ENCODE measurements at places on chromosomes 2 and 18. TPM values are rescaled to one million over a fixed set of nuclear protein-coding genes. Genes with fewer than 3 reads are reported as not detected.
A peak's percentile ranks its signal among the peaks of the same experiment; 100 is the strongest.

GRCh38 chr2:147017951-147018645, 826.7 kb upstream of the ACVR2A start:
- no peak overlapping the region for H3K4me3 ChIP-seq
- H3K4me1 ChIP-seq, result peaks cover 12% of the 10 kb centered on the region
- H3K36me3 ChIP-seq, result no peaks in the 10 kb centered on the region
- no peak for DNase-seq

- no peaks in the 10 kb centered on the region for H3K36me3 ChIP-seq
- no peaks in the 10 kb centered on the region for H3K27me3 ChIP-seq
- no peak for DNase-seq
- H3K27ac ChIP-seq, result no peak overlapping the region
- no peak overlapping the region for H3K4me3 ChIP-seq
Measured at GRCh38 chr2:58032764-58033080, 13.9 kb upstream of the VRK2 start.

DNA sequence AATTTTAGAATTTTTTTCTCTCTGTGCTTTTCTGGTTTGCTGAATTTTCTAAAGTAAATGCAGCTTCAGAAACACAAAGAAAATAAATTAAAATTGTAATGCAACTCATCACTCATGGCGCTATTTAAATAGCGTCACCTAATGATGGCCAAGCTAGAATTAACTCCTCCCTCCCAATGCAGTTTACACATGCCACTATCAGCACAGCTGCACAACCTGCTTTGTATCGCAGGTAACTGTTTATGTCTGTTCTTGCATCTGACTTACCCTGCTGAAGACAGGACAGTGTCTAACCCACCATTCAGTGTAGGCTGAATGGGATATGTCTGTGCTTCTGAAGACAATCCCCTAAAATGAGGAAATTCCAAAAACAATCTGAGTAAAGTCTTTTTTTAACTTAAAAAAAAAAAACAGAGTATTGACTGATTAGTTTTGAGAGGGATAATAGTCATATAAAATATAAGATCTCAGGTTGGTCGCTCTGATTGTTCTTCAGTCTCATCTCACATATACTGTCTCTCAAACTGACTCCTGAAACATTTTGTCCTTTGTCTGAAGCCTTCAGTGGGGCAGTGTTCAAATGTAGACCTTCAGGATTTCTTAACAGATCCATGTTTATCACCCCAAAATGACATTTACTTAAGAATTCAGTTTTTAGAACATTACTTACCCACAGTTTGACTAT, 271.4 kb downstream of the ZEB2 start:
- no peak for DNase-seq
- no peaks in the 10 kb centered on the region for H3K4me1 ChIP-seq
- no peaks in the 10 kb centered on the region for H3K27me3 ChIP-seq
- H3K4me3 ChIP-seq, result no peak overlapping the region
- H3K36me3 ChIP-seq, result no peaks in the 10 kb centered on the region

DNA sequence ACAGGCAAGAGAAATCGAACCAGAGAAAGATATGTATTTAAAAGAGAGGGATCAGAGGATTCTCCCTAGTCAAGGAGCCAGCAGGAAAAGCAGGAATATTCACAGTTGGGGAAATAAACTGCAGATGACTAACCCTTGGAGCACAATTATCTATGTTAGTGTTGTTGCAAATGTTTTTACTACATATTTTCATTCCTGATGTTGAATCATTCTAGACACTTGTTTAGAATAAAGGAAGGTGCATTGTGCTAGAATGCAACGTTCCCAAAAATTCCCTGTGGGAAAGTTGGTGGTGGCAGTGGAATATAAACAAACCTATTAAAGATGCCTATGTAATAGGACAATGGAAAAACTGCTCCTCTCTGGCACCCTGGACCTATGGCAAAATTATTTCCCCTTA, 63.3 kb downstream of the DTNA start:
- H3K4me3 ChIP-seq, result no peak overlapping the region
- H3K4me1 ChIP-seq, result no peaks in the 10 kb centered on the region
- H3K27me3 ChIP-seq, result no peaks in the 10 kb centered on the region

DNA sequence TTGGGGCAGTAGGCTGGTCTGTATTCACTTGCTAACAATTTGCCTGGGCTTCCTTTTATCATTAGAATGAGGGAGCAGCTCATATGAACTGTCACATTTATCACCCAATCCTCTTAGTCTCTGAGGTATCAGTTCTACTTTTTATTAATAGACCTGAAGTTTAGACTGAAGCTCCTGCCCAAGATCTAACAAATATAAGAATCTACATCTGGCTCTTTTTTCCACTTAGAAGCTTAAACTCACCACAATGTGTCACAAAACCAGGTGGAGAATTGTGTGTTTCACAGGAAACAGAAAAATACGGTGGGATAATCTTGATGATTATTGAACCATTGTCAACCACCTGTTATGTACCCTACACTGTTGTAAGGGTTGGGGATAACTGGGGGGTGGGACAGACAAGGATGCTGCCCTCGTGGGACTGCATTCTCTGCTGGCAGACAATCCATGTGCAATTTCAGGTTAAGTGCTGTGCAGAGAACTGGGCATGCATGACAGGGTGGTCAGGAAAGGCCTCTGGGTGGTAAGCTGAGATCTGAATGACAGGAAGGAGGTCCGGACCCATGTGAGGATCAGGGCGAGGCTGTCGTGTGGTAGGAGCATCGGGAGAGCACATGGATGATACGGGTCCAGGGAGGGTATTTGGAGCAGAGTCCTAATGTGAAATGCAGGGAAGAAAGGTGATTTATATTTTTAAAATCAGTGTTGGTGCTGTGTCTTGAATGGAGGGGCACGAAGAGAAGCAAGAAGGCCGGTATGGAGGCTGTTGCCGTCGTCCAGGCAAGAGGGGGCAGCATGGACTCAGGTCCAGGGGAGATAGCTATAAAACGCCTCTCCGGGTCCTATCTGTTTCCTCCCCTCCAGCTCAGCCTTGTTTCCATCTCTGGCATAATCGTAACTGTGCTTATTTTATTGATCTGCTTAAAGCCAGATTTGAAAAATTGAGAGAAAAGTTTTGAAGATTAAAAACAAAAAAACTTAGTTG, 17.6 kb downstream of the MYL12B start:
- no peak overlapping the region for H3K4me3 ChIP-seq
- no peaks in the 10 kb centered on the region for H3K27me3 ChIP-seq
- H3K4me1 ChIP-seq, result peaks cover 16% of the 10 kb centered on the region
- H3K27ac ChIP-seq, result peak overlapping the region; percentile 34

- no peak overlapping the region for H3K27ac ChIP-seq
- peaks cover 75% of the 10 kb centered on the region for H3K27me3 ChIP-seq
- no peaks in the 10 kb centered on the region for H3K36me3 ChIP-seq
- no peak overlapping the region for H3K4me3 ChIP-seq
Measured at GRCh38 chr2:218035463-218036100, 32.8 kb upstream of the TNS1 start.

DNA sequence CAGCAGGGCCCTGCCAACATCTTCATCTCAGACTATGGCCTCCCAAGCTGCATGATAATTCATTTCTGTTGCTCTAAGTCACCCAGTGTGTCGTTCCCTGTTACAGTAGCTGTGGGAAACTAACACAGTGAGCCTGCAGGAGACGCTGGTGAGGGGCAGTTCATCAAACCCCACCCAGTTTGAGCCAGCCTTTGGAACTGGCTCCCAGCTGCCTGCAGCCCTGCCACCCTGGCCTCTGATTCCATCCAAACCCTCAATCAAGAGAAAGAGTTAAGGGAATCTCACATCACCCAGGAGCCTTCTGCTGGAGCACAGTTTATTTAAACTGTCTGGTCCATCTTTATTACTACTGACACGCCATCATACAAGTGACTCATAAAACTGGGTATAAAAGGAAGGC, 64.9 kb upstream of the ZCCHC2 start:
- peak; percentile 27 for DNase-seq
- no peak overlapping the region for H3K4me3 ChIP-seq
- H3K4me1 ChIP-seq, result no peaks in the 10 kb centered on the region
- H3K36me3 ChIP-seq, result no peaks in the 10 kb centered on the region

- H3K27me3 ChIP-seq, result no peaks in the 10 kb centered on the region
- no peak for DNase-seq
- no peaks in the 10 kb centered on the region for H3K4me1 ChIP-seq
Measured at GRCh38 chr2:8847400-8847799, 10.0 kb upstream of the KIDINS220 start.

DNA sequence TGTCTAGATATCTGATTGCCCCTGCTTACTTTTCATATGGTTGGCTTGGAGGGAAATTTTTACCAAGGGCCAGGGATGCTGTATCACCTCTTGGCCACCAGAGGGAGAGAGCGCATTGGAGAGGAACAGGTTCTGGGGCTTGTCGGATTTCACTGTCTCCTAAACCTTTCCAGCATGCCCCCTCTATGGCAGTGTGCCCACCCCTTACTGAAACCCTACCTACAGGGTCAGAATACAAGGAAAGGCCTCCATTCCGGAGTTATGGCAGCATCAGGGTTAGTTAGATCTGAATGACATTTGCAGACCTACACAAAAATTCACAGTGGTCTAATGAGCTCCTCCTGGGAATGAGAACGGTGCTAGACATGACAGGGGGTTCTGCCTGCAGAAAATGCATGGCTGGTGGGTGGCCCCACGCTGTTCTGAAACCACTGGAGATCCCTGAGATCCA, 5.8 kb downstream of the SLC14A2 start:
- H3K4me3 ChIP-seq, result no peak overlapping the region
- peak; percentile 64 for DNase-seq
- no peaks in the 10 kb centered on the region for H3K36me3 ChIP-seq
- H3K4me1 ChIP-seq, result peaks cover 6% of the 10 kb centered on the region

DNA sequence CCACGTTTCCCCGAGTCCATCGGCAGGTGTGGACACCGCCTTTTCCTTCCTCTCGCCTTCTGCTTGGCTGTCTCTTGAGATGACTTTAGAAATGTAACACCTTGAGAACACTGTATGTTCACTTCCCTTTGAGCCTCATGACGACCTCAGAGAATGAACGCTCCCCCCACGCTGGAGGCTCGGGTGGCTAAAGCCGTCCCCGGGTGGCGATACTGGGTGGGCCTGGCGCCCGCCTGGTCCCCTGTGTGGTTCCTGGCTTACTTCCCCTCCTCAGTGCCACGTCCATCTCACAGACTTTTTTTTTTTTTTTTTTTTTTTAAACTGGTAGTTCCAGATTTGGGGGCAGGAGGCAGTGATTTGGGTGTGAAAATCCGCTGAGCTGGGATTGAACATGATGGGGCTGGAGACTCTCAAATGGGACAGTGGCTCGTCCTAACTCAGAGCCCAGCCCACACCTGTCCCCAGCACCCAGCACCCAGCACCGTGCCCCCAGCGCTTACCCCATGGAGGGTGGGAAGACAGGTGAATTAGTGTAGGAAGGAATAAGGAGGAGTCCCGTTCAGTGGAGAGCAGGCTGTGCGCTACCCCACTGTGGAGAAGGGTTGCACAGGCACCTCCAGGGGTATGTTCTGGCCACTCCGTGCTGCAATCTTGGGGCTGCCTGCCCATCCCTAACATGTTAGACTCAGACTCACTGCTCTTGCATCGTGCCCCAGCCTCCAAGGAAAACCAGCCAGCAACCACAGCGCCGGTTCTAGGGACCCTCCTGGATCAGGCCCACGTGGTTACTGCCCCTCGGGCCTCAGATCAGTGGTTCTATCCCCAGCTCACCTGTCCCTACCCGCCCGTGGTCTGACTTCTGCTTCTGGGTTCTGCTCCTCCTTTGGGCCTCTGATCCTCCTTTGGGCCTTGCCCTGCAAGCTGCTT, 174.0 kb downstream of the ASB1 start:
- no peak for DNase-seq
- H3K27ac ChIP-seq, result no peak overlapping the region
- no peaks in the 10 kb centered on the region for H3K36me3 ChIP-seq
- H3K4me1 ChIP-seq, result no peaks in the 10 kb centered on the region

- H3K27ac ChIP-seq, result no peak overlapping the region
- no peak for DNase-seq
- H3K4me3 ChIP-seq, result no peak overlapping the region
- no peaks in the 10 kb centered on the region for H3K36me3 ChIP-seq
Measured at GRCh38 chr18:4762330-4762729, 307.2 kb upstream of the DLGAP1 start.

- H3K27me3 ChIP-seq, result no peaks in the 10 kb centered on the region
- no peak for DNase-seq
- H3K4me3 ChIP-seq, result no peak overlapping the region
- H3K36me3 ChIP-seq, result no peaks in the 10 kb centered on the region
- peaks cover 13% of the 10 kb centered on the region for H3K4me1 ChIP-seq
Measured at GRCh38 chr2:237732070-237732469, 66.5 kb upstream of the RBM44 start.

- H3K27me3 ChIP-seq, result peaks cover 9% of the 10 kb centered on the region
- peak; percentile 99 for DNase-seq
- H3K4me3 ChIP-seq, result peak overlapping the region; percentile 91
- H3K36me3 ChIP-seq, result no peaks in the 10 kb centered on the region
- H3K4me1 ChIP-seq, result peaks cover 22% of the 10 kb centered on the region
Measured at GRCh38 chr18:11980494-11981191, 664 bp upstream of the IMPA2 start.

- DNase-seq, result peak; percentile 57
- peak overlapping the region; percentile 56 for H3K27ac ChIP-seq
- no peak overlapping the region for H3K4me3 ChIP-seq
- H3K4me1 ChIP-seq, result peaks cover 23% of the 10 kb centered on the region
- H3K27me3 ChIP-seq, result no peaks in the 10 kb centered on the region
Measured at GRCh38 chr2:24832931-24833701, 39.9 kb downstream of the CENPO start.

GRCh38 chr18:14933049-14933851, 185.3 kb downstream of the ANKRD30B start:
- no peak overlapping the region for H3K4me3 ChIP-seq
- no peak overlapping the region for H3K27ac ChIP-seq
- H3K4me1 ChIP-seq, result no peaks in the 10 kb centered on the region
- H3K27me3 ChIP-seq, result no peaks in the 10 kb centered on the region
- no peaks in the 10 kb centered on the region for H3K36me3 ChIP-seq

DNA sequence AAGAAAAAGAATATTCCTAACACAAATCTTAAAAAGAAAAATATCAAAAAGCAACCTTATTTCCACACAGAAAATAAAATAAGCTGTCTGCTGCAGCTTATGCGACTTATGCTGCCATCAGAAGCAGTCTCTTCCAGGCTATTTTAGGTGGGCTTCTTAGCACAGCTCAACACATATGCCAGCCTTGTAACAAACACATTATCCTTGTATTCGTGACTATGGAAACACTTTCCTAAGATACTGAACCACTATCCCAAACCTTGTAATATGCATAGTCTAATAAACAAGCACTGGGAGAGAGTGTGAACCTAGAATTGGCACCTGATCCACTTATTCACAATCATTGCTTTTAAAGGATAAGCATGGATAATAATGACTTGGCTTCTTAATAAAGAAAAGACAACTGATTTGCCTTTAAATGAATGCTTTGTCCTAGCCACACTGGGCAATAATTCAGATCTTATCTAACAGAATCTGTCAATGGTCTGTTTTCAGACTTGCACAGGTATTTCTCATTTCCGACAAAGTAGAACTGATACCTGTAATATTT, 40.0 kb upstream of the RNU4ATAC start:
- DNase-seq, result no peak
- H3K4me3 ChIP-seq, result no peak overlapping the region
- H3K27ac ChIP-seq, result no peak overlapping the region
- no peaks in the 10 kb centered on the region for H3K36me3 ChIP-seq

GRCh38 chr18:6811816-6812215, 82.3 kb downstream of the ARHGAP28 start:
- DNase-seq, result no peak
- H3K4me3 ChIP-seq, result no peak overlapping the region
- peaks cover 13% of the 10 kb centered on the region for H3K4me1 ChIP-seq
- no peaks in the 10 kb centered on the region for H3K36me3 ChIP-seq
- H3K27ac ChIP-seq, result no peak overlapping the region

PPIG gene
- total RNA-seq, result 88.4 TPM

ALK gene
- not detected for total RNA-seq

LIMS3 gene
- not detected for total RNA-seq

SYT4 gene
- total RNA-seq, result 0.06 TPM

CCBE1 gene
- total RNA-seq, result 2.9 TPM

PID1 gene
- total RNA-seq, result 0.90 TPM

DNAJC5G gene
- total RNA-seq, result not detected

RAD51AP2 gene
- 1.2 TPM for total RNA-seq

SPP2 gene
- not detected for total RNA-seq

Data from neural progenitor cell (in vitro differentiated cells).